ENCODE measurements at places on chromosomes 3 and 15.

DNA sequence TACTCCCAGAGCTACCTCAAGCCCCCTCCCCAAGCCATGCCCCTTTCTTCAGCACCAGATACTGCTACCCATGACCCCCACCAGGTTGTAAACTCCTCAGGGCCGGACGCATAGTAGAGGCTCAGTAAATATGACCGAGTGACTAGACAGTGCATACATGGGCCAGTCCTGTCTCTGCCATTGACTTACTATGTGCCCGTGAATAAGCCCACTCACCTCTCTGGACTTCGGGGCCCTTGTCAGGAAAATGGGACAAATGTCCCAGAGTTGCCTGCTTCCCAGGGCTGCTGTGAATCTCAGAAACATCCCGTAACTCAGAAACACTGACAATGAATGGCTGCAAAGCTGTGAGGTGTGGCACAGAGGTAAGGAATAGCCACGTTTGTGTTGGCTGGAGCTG, 48.2 kb upstream of the FGD5 start:
- no peak for DNase-seq

GRCh38 chr15:74124759-74125158, 5.6 kb upstream of the ISLR2 start:
- no peak for DNase-seq

GRCh38 chr3:171485338-171485737, 25.1 kb upstream of the TNIK start:
- no peak for DNase-seq

GRCh38 chr3:196837819-196838420, 29.8 kb upstream of the SENP5 start:
- DNase-seq: peak; percentile 27

GRCh38 chr3:149936812-149937230, 33.9 kb downstream of the PFN2 start:
- no peak for DNase-seq

DNA sequence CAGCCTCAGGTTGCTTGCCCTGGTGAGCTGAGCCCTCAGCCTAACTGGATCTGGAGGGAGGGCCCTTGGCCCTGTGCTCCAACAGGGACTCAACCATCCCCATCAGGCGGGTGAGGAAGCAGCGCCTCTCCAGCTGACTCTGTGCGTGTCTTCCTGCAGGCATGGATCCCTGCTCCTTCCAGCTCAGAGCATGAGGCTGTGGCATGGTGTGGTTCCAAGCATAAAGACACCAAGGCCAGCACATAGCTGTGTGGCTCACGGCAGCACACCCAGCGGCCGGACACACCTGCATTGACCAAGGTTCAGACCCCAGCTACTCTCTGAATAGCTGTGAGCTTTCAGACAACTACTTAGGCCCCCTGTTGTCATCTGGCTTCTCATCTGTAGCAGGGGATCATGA, 131.0 kb upstream of the PLXNA1 start:
- DNase-seq: no peak

GRCh38 chr3:130428871-130429712, 83.6 kb downstream of the COL6A5 start:
- DNase-seq: no peak

DNA sequence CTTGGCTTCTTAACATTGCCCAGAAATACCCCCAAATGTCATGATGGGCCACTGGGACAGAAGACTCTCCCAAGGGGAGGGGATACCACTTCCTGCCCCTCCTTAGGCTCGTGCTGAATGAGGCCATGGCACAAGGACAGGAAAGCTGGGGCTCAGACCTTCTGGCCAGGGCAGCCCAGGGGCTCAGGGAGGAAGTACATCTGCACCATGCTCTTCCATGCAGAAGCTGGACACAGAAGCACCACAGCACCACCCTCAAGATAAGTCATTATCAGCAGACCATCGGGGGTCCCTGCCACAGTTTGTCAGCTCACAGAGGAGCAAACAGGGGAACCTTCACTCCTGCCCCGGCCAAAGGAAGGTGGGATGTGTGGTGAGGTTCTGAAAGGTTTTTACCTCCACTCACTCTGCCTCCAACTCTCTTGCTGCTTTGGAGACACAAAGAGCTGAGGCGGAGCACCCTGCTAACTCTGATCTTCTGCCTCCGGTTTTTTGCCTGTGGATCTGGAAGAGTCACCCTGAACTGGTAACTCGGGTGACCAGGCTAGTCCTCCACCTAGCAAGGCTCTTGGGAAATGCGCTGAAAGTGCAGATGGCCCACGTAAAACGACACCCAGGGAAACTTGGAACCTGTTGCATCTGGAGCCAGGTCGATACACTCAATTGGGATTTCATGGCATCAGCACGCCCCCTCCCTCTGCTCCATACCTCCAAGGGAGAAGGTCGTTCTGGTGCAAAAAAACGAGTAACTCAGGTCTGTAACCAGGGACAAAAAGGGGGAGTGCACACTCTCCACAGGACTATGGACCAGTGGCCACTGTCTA, 8.3 kb downstream of the BMF start:
- DNase-seq: no peak

- DNase-seq: no peak
These were observed 730.6 kb upstream of the NECTIN3 start for GRCh38 chr3:110341047-110341446.

GRCh38 chr3:31832551-31832950, 148.5 kb downstream of the OSBPL10 start:
- DNase-seq: no peak

DNA sequence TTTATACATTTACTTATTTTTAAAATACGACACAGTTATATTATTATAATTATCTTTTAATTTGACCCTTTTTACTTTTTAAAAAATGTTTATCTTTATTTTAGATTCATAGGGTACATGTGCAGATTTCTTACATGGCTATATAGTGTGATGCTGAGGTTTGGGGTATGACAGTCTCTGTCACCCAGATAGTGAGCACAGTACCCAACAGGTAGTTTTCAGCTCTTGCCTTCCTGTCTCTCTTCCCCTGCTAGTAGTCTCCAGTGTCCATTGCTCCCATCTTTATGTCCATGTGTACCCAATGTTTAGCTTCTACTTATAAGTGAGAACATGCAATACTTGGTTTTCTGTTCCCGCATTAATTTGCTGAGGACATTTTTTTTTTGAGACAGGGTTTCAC, 21.8 kb upstream of the KCNMB2 start:
- DNase-seq: no peak

DNA sequence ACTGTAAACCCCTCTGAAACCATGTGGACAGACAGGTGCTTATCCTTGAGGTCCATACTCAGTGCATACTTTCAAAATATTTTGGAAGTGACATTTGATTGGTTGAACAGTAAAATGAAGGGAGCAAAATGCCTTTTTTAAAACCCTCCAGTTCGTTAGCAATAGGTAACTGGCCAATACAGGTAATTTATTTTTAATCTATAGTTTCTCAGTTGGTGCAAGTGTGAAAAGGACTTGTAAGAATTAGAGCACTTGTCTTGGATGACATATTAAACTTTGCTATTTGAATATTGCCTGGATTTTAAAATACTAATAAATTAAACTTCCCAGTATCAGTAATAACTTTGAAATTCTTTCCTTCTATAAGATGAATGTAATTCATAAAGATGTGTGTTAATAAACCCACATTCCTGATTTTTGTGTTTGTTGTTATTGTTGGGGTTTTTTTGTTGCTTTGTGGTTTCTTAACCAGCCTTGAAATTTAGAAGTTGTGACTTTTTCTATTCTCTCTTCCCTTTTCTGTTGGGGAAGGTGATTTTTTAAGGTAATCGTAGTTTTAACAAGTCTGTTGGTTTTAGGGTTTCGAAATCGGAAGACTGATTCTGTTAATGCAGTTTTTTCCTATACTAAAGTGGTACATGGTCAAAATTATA, 90.0 kb downstream of the STT3B start:
- no peak for DNase-seq

DNA sequence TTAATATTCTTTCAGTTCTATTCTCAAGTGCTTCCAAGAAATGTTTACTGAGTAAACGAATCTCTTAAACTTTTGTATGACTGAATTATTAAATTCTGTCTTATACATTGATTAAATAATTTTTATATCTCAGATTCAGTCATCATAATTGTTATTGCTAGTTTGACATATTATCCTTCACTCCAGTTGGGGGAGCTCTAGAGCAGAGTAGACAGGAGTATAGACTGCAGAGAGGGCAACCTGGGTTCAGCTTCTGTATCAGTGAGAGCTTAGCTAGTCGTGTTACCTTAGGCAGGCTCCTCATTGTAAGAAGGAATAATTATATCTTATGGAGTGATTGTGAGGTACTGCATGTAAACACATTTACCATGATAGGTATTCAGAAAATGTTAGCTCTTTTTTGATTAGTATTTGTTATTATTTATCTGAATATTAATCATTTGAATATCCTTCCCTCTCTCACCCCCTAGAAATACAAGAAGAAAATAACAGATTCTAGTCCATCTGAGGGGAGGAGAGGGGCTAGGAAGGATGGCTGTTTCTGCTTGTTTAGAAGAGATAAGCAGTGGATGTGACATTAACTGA, 31.0 kb upstream of the ZCWPW2 start:
- DNase-seq: no peak

DNA sequence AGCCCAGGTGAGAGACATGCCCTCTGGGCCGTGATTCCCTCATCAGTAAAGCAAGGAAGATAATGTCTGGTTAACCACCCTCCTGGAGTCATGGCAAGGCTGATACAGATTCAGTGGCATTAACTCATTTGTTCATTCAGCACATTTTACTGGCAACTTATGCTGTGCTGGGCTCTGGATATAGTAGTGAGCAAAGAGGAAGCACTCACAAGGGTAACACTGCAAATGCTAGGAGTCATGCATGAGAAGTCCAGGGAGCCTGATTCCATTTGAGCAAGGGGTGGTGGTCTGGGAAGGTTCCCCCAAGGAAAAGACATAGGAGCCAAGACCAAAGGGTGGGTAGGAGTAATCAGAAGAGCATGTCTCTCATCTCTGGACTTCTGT, 50.2 kb downstream of the SMAD3 start:
- no peak for DNase-seq

- no peak for DNase-seq
These were observed 468.4 kb upstream of the UBE2E2 start for GRCh38 chr3:22734756-22735155.

DNA sequence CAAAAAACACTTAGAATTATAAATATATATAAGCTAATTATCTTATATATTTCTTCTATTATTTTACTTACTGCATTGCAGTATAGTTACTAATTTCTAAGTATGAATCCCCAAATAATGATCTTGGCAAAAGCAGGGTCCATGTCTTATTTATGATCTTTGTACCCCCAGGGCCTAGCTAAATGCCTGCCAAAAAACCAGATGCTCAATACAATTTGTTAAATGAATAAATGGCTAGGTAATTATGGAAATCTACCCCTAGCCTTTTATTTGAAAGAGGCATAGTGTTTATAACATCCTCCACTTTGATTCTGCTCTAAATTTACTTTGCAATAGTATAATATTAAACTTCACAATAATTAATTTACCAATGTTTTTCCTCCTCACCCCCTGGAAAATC, 69.5 kb downstream of the CSNK1G1 start:
- no peak for DNase-seq

GRCh38 chr3:25037049-25037547, 391.0 kb upstream of the RARB start:
- no peak for DNase-seq

DNA sequence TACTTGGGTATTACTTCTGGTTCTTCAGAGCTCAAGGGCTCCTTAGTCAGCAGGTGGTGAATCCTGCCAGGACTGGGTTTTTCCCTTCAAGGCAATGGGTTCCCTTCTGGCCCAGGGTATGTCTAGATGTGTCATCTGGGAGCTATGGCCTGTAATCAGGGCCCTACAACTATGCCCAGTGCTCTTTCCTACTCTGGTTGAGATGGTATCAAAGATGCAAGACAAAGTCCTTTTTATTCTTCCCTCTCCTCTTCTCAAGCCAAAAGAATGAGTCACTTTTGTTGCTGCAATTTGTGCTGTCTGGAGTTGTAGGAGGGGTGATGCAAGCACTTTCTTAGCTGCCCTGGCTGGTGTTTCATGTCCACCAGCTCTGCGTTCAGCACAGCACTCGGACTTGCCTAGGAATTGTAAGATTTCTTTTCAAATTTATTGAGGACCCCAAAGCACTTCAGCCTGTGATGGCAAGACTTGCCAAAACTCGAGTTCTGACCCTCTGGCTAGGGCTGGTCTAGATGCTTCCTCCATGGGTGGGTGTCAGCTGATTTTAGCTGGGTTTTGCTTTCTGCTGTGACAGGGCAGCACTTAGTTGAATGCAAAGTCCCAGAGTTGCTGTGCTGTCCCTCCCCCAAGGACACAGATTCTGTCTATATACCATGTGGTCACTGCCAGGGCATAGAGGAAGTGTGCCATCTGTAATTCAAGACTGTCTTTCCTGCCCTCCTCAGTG, 129.2 kb upstream of the CBLB start:
- no peak for DNase-seq

DNA sequence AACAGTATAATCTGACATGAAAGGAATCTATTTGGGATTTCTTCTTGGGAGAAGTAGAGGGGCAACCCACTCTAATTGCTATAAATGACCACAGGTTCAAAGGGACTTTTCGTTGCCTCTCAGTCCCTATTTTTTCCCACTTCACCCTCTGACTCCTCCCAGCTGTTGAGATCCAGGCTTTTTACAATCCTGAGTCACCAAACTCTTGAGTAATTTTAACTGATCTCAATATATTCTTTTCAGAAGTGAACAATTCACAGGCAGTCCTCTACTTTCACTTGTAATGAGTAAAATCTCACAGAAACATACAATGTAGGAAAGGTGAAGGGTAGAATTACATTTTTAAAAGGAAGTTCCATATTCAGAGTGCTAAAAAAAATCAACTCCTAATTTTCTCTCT, 44.6 kb downstream of the EIF4E3 start:
- DNase-seq: no peak

All from stimulated activated CD8-positive, alpha-beta memory T cell treated with anti-CD3 and anti-CD28 coated beads, Interleukin-4, amount 100 ng/mL, for 1 hour (primary cell).